ENCODE measurements at places on chromosomes 2 and 18.

GRCh38 chr2:138950486-138950885 lies 170.3 kb upstream of the NXPH2 start:
- DNase-seq, result no peak

DNA sequence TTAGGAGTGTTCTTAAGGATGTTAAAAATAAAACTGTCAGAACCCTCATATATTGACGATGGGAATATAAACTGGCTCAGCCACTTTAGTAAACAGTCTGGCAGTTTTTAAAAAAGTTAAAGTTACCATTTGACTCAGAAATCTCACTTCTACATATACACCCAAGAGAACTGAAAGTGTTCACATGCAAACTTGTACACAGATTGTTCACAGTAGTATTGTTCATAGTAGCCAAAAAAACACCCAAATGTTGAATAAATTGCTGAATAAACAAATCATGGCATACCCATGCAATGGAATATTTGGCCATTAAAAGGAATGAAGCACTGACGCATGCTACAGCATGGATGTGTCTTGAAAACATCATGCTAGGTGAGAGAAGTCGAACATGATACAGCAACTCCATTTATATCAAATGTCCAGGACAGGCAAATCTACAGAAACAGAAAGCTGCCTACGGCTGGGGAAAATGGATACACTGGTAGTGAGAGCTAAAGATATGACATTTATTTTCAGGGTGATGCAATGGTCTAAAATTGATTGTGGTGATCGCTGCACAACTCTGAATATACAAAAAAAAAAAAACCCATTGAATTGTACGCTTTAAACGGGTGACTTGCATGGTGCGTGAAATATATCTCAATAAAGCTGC lies 10.1 kb downstream of the RPL31 start:
- no peak for DNase-seq

GRCh38 chr2:177353187-177353478 lies 39.4 kb upstream of the AGPS start:
- DNase-seq, result no peak

GRCh38 chr2:163834221-163834620 lies 98.4 kb upstream of the FIGN start:
- no peak for DNase-seq

Measured in hematopoietic multipotent progenitor cell treated with erythropoietin and hydrocortisone succinate and interleukin-3 and kit ligand, for 4 days (in vitro differentiated cells).